ENCODE measurements at places on chromosomes 6 and 20. TPM values are rescaled to one million over a fixed set of nuclear protein-coding genes. Genes with fewer than 3 reads are reported as not detected.

DNA sequence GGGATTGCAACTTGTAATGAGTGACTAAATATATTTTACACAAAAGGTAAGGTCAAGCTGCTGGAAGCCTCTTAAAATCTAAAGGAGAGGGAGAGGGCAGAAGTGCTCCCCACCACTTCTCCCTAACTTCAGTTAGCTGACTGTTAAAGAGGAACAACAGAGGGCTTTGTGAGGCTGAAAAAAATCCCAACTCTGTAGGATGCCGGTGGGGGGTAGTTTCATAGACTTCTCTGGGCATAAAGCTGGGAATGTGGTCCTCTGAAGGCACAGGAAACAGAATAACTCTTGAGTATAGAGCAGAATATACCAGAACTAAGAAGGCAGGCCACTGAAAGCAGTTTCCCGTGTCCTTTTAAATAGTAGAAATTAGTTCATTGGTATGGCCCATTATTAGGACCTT lies 71.6 kb downstream of the KIF6 start:
- no peak for DNase-seq

- DNase-seq: no peak
These were observed 5.0 kb downstream of the FAM209B start for GRCh38 chr20:56537997-56538396.

DNA sequence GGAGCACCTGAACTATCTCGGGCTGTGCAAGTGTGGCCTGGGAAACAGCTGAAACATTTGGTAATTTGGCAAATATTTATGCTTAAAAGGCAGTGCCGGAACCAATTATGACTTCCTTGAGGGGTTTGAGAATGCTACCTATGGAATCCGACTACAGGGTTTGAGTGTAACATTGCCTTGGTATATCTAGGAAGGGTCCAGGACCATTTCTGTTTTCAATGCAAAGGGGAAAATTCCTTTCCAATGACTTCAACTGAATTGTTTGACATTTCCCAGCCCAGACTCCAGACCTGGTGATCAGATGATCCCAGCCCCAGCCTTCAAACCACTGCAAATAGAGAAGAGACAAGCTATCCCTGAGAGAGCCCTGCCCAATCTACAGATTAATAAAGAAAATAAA lies 4.6 kb upstream of the PPP1R3G start:
- DNase-seq: no peak

GABRR1 gene
- not detected for total RNA-seq

- no peak for DNase-seq
These were observed 206.1 kb upstream of the PRDM1 start for GRCh38 chr6:105880030-105880492.

- DNase-seq: peak; percentile 89
These were observed 308.6 kb upstream of the ZFP64 start for GRCh38 chr20:52500157-52500556.

DNA sequence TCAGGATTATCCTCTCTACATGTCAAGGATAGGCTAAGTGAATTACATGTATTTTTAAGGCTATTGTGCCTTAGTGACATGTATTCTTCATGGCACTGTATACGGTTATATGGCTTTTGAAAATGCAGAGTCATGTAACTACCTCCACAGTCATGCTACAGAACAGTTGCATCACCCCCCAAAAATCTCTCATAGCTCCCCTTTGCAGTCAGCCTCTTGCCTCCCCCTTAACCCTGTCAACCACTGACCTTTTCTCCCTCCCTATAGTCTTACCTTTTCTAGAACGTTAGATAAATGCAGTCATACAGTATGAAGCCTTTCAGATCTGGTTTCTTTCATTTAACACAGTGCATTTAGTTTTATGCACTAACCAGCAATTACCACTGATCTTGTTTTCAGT lies 10.3 kb upstream of the RNF24 start:
- DNase-seq: no peak

DNA sequence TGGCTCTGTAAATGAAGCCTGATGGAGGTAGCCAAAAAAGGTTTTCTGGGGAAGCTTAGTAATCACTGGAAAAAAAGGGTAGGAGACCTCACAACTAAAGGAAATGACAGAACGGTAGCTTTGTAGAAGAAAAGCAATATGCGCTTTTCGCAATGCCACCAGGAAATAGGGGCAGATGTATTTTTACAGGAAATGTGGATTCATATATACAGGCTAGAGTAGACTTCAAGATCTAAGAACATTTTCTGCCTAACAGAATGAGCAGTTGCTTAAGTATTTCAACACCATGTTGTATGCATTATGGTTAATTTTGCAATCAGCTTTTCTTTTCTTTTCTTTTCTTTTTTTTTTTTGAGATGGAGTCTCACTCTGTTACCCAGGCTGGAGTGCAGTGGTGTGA lies 219.6 kb downstream of the CD83 start:
- no peak for DNase-seq

GRCh38 chr20:13261460-13262301 lies 40.6 kb downstream of the ISM1 start:
- DNase-seq: peak; percentile 65

DNA sequence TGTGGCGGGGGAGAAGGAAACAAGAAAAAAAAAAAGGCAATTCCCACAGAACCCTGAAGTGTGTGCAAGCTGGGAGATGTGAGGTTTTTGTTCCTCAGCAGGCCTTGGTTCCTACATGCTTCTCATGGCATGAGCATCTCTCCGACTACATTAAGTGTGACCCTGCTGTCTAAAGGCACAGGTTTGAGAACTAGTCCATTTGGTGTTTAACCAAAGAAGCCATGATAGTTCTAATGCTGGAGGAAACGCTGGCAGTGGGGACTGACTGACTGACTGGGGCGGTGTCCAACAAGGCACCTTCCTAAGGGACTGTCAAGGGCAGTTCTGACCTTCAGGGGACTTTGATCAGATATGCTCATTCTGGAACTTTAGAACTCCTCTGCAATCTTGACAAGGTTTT lies 3.8 kb downstream of the TXNDC5 start:
- DNase-seq: no peak

Data from lung microvascular endothelial cell (primary cell).